Glutamatergic neuron (in vitro differentiated cells): ENCODE measurements at places on chromosomes 7 and 10. TPM values are rescaled to one million over a fixed set of nuclear protein-coding genes. Genes with fewer than 3 reads are reported as not detected.

Gene CALML5
- not detected for total RNA-seq

Gene BTBD16
- 0.98 TPM for total RNA-seq

- no peaks in the 10 kb centered on the region for H3K36me3 ChIP-seq
- no peak overlapping the region for H3K4me3 ChIP-seq
- H3K27ac ChIP-seq: no peak overlapping the region
- H3K4me1 ChIP-seq: peaks cover 9% of the 10 kb centered on the region
- DNase-seq: no peak
These were observed 37.1 kb downstream of the GPR26 start for GRCh38 chr10:123703195-123703790.

- peaks cover 5% of the 10 kb centered on the region for H3K36me3 ChIP-seq
- peak overlapping the region; percentile 68 for H3K27ac ChIP-seq
- H3K4me1 ChIP-seq: peaks cover 3% of the 10 kb centered on the region
- H3K4me3 ChIP-seq: no peak overlapping the region
These were observed 48.7 kb downstream of the NAMPT start for GRCh38 chr7:106236065-106236464.

- no peaks in the 10 kb centered on the region for H3K4me1 ChIP-seq
- no peak for DNase-seq
- H3K27ac ChIP-seq: no peak overlapping the region
- peaks cover 6% of the 10 kb centered on the region for H3K27me3 ChIP-seq
- H3K4me3 ChIP-seq: no peak overlapping the region
- peaks cover 5% of the 10 kb centered on the region for H3K36me3 ChIP-seq
These were observed 10.5 kb upstream of the GIMAP8 start for GRCh38 chr7:150439967-150440366.

- no peak overlapping the region for H3K27ac ChIP-seq
- H3K4me1 ChIP-seq: peaks cover 16% of the 10 kb centered on the region
- no peak for DNase-seq
- no peak overlapping the region for H3K4me3 ChIP-seq
- H3K36me3 ChIP-seq: peaks cover 6% of the 10 kb centered on the region
These were observed 4.4 kb downstream of the MSRB2 start for GRCh38 chr10:23099816-23100215.

- DNase-seq: no peak
- peaks cover 14% of the 10 kb centered on the region for H3K27me3 ChIP-seq
- H3K4me3 ChIP-seq: no peak overlapping the region
These were observed 4.4 kb upstream of the SEPHS1 start for GRCh38 chr10:13352519-13352918.

DNA sequence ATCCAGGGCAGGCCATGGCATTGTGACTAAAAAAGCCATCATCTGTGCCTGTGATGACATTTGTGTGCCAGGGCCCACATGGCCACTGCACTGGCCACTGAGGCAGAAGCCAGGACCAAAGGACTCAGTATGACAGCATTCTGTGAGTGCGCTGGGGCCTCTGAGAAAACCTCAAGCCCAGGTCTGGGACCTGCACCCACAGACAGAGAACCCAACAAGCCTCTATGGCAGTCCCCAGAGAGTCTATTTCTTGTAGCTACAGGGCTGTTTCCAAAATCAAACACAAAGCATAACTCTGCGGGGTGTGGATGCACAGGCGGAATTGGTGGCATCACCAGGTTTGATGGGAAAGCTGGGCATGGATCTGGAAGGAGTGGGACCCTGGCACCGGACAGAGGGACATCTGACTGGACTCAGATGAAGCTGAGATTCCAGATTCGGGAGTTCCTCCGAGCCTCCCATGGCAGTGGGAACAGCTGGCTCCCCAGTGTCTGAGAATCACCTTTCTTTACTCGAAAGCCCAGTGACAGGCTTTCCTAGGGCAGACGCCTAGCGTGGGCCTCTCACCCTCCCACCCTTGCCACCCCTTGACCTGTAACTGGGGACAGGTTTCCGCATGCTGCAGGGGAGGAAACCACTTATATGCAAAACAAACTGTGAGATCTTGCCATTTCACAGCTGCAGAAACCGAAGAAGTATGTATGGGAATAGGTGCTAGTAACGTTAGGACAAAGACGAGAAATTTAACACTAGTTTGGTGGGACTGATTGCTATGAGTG is 70.6 kb upstream of the RHEB start:
- no peak overlapping the region for H3K27ac ChIP-seq
- no peak overlapping the region for H3K4me3 ChIP-seq
- no peak for DNase-seq
- H3K36me3 ChIP-seq: peaks cover 6% of the 10 kb centered on the region

DNA sequence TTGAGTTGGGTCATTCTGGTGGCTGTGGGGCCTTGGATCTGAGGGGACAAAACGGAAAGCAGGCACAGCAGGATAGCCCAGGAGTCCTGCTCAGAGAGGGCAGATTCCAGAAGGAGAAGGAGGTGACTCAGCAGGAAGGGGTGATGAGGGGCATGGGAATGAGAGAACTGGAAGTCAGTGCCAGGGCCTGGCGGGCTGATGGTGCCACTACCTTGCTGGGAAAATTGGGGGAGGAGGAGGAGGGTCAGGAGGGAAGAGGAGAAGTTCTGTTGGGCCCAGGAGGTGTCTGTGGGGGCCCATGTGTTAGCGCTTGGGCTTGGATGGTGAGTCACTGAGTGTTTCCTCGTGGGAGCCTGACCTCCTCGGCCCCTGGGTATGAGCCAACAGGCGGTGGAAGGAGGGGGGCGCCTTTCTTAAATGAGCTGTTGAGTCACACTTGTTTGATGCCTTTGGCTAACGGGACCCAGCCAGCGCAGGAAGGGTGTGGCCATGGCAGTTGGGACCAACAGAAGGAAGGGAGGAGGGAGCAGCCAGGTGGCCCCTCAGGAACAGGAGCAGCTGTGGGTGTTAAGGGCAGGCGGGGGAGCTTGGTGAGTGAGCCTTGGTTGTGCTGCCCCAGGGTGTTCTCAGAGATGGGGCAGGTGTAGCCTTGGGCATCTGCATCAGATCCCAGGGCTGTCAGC is 130.0 kb upstream of the BTBD16 start:
- peaks cover 62% of the 10 kb centered on the region for H3K4me1 ChIP-seq
- peak; percentile 78 for DNase-seq
- peaks cover 35% of the 10 kb centered on the region for H3K27me3 ChIP-seq
- peak overlapping the region; percentile 100 for H3K27ac ChIP-seq
- H3K4me3 ChIP-seq: peak overlapping the region; percentile 87

- H3K27ac ChIP-seq: no peak overlapping the region
- no peak overlapping the region for H3K4me3 ChIP-seq
- DNase-seq: no peak
- H3K36me3 ChIP-seq: no peaks in the 10 kb centered on the region
- H3K4me1 ChIP-seq: peaks cover 1% of the 10 kb centered on the region
- no peaks in the 10 kb centered on the region for H3K27me3 ChIP-seq
These were observed 5.3 kb downstream of the BPGM start for GRCh38 chr7:134651991-134652390.
